ENCODE measurements at places on chromosomes 6 and 20.
A peak's percentile ranks its signal among the peaks of the same experiment; 100 is the strongest.

DNA sequence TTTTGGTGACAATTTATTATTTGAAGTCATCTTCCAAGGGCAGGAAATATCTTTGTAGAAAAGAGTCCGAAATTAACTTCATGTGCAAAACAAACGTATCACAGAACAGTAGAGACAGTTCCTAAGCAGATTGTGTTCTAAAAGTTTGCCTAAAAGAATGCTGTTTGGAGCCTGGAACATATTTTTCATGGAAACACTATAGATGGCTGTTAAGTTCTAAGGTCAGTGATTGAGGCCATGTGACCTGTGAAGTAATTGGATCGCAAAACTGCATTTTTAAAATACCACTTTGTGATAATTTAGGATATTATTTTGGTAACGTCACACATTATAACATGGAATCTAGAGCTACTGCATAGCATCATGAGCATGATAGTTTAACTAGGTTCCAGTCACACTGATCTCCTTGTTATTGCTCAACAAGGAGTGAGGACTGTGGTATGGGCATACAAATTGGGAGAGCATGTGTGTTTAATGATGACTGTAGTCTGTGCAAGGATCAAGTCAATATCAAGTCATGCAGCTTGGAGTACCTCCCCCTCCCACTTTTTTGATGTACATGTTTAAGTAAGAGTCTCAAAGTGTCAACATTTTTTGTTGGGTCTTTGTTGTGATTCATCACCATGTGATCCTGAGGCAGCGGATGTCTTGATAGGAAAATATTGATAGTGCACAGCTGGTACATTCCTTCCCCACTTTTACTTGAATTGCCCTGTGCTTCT is 609.3 kb upstream of the CITED2 start:
- no peak for DNase-seq

- DNase-seq: no peak
Measured at GRCh38 chr6:119856136-119856535, 506.6 kb upstream of the MAN1A1 start.

DNA sequence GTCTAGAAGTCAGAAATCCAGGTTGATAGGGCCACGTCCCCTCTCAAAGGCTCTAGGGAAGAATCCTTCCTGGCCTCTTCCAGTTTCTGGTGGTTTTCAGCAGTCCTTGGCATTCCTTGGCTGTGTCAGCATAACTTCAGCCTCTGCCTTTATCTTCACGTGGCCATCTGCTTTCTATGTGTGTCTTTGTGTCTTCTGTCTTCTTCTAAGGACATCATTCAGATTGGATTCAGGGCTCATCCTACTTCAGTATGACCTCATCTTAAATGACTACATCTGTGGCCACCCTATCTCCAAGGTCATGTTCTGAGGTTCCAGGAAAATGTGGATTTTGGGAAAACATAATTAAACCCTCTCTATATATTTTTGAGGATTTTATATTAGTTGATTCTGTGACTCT is 23.0 kb downstream of the C6orf89 start:
- DNase-seq: no peak

GRCh38 chr6:7998103-7998725 is 66.0 kb downstream of the BLOC1S5 start:
- DNase-seq: no peak

DNA sequence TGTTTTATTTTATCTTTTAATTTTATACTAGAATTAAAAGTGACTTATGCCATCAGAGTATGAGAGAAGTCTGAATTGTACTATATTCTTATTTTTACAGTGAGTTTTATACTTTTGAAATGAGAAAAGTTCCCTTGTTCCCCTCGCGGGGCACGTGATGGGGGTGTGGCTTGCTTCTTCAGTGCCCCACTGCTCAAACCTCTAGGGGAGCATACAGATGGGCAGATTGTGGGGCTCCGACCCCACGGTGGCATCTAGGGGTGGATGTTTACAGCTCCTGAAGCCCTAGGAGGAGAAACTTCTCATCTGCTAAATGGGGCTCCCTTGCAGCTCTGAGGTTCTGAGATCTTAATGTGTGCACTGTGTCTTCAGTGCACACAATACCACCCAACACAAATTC is 11.9 kb upstream of the MAS1L start:
- no peak for DNase-seq

GRCh38 chr6:156698239-156699016 is 78.8 kb upstream of the ARID1B start:
- no peak for DNase-seq

GRCh38 chr6:157227202-157228166 is 95.8 kb downstream of the TMEM242 start:
- DNase-seq: peak; percentile 49

DNA sequence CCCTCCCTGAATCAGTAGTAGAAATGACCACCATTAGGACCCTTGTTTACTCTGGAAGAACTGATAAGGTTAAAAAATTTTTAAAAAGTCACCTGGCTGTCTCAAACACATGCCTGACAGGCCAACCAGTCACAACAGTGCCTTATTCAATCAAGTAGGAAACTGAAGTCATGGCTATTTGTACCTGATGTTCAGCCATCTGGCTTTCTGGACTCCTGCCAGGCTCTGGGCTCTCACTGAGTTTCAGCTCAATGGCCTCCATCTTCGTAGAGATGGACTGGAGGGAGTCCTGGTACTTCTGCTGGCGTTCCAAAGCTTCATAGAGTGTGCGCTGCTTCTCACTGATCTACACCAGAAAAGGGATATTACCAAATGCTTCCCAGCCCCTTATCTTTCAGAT is 343.8 kb downstream of the SYNE1 start:
- DNase-seq: no peak

Measured in T-helper 1 cell (primary cell).